Stimulated activated CD4-positive, alpha-beta T cell treated with anti-CD3 and anti-CD28 coated beads, TNF-alpha, amount 100 ng/mL, for 4 hours (primary cell): ENCODE measurements at places on chromosomes 6 and 20.

GRCh38 chr6:45969026-45969425 is 46.6 kb downstream of the CLIC5 start:
- DNase-seq, result no peak

DNA sequence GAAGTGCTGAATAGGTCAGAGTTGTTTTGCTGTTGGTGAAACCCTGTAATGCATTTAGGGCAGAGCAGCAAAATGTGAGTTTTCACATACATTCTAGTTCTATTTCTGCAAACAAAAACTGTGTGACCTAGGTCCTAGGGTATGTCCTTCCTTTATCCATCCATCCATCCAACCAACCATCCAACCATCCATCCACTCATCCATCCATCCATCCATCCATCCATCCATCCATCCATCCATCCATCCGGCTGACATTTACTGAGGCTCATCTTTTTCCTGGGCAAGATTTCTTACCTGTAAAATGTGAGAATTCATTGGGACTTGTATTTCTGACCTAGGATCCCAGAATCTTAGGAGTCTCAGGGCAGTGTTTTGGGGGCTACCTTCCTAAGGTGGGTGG is 14.5 kb downstream of the PNPLA1 start:
- no peak for DNase-seq

DNA sequence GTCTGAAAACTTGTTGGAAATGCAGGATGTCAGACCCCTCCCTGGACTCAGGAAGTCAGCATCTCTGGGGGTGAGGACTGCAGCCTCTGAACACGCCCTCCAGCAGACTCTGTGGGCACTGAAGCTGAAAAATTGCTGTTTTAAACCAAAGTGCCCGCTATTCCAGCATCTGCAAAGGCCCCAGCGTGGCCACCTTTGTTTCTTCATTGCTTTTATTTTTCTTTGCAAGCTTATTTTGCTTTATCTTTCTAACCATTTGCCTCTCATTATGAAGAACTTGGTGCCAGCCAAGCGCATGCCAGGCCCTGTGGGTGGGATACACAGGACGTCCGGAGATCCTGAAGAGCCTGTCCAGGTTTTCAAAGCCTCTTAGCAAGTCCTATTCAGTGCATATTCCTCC is 203.9 kb upstream of the CST7 start:
- no peak for DNase-seq

GRCh38 chr6:11822346-11822745 is 43.7 kb upstream of the ADTRP start:
- DNase-seq, result no peak

DNA sequence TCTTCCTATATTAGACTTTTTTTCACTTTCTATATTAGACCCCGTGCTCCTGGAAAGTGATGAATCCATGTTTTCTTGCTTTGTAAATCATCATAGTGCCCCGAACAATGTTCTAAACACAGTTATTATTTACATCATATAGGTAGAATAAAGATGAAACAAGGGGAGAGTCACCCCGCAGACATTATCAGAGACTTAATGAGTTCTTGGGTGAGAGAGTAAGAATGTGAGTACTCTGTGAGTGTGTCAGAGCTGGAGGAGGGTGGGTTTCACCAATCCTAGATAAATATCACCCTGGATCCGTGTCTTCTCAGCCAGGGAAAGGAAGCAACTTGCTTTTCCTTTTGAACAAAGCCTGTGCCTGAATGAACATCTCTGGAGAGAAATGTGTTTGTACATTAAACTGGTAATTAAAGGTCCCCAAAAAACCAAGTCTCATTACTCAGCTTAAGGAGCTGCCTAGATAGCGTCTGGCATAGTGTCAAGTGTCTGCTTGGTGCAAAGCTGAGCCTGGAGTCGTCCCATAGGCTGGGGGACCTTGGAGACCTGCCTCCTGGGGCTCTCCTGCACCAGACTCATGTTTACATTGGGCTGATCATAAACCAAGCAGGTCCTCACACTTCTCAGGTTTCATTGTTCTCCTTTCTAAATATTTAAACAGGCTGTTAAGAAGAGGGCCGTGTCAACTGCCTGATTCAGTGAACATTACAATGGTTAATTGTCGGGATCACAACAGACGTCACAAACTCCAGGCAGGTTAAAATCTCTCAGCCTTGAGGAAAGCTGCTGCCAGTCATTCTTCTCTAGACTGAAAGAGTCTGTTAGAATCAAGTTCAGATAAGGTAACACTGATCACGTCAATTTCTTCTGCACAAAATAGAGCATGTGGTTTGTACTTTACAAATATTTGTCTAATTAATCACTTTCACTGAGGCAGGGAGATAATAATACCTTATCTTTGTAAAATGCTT is 179.7 kb upstream of the MYLIP start:
- DNase-seq, result no peak

DNA sequence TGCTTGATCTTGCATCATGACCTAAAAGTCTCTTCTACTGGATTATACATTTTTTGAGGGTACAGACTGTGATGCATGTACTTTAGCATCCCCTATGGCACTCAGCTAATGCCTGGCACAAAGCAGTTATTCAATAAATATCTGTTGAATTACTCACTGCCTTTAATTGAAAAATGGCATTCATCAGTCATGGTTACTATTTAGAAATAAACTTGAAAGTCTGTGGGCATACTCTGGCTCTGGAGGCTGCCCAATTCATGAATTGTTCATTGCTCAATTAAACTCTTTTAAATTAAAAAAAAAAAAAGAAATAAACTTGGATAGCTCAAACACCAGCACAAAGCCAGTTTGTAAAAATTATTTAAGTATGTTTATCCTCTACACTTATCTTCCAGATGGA is 40.0 kb downstream of the HEBP2 start:
- no peak for DNase-seq

GRCh38 chr20:3887876-3888620 is 1.1 kb upstream of the PANK2 start:
- no peak for DNase-seq

DNA sequence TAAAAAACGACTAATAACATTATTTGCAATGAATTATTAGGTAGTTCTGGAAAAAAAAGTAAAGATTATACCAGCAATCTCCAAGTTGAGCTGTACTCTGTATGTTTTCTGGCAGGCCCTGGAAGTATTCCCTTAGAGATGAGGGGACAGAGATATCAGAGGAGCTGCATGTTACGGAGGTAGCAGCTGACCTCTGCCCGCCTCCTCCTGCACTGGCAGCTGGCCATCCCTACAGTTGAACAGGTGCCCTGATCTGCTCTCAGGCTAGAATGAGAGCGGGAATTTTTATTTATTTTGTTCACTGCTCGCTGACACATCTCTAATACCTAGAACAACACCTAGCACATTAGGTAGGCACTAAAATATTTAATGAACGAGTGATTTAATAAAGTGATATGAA is 23.1 kb downstream of the FBXL4 start:
- no peak for DNase-seq

DNA sequence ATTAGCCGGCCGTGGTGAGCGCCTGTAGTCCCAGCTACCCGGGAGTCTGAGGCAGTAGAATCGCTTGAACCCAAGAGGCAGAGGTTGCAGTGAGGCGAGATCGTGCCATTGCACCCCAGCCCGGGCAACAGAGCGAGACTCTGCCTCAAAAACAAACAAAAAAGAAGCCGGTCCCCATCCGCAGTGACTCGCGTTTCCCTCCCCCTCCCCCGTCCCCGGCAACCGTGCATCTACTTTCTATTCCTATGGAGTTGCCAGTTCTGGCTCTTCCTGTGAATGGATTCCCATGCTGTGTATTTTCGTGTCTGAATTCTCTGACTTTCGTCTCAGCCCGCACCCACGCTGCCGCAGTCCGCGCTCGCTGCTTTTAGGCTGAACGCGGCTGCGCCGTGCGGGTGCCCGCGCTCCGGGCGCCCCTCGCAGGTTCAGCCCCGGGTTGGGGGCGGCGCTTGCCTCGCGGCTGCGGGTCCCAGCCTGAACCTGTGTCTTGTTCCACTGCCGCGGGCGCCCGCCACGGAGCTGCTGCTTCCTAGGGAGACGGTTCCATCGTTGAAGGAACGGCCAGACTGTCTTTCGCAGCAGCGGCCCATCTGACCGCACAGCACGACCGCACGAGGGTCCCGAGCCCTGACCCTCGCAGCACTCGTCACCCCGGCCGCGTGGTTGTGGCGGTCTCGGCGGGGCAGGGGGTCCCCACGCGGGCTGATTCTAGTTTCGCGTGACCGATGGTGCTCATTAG is 1.1 kb upstream of the MRGBP start:
- DNase-seq, result peak; percentile 42

DNA sequence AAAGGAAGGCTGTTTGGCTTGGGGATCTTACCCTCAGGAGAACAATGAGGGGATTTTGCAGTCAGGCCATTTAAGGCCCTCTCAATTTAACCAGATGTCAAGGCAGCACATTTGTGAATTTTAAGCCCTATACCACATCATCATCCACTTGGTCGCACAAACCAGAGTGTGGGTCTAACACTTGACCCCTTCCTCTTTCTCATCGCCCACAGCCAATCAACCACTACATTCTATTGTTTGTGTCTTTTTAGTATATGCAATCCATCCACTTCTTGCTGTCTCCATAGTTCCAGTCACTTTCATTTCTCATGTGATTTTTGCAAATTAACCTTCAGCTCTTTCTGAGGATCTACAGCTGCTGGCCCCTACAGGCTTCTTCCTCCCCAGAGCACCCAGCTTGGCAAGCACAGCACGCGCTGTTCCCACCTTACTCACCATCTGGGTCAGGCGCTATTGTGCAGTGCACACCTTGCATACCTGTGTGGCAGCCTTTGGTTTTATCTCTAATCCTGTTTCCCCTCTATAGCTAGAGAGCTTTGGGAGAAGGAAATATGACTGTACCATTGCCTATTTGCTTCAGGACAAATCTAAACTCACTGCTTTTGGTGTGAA is 32.3 kb upstream of the CD83 start:
- no peak for DNase-seq

GRCh38 chr6:52394251-52394666 is 25.9 kb upstream of the EFHC1 start:
- DNase-seq, result no peak

GRCh38 chr6:84417260-84417659 is 189.8 kb upstream of the CEP162 start:
- no peak for DNase-seq

DNA sequence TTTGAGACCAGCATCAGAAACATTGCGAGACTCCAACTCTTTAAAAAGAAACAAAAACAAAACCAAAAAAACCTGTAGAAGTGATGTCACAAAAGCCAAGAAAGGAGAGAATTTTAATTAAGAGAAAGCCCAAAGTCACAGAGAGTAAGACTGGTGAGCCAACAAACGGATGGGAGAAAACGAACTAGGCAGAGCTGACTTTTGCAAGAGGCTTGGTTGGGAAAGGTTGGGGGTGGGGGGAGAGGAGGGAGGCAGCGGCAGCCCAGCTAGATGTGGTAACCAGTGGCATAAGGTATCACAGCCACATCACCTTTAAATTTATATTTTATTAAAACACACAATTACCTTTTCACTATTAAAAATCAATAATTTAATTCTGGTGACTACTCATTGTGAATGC is 23.5 kb downstream of the NOL7 start:
- DNase-seq, result no peak

DNA sequence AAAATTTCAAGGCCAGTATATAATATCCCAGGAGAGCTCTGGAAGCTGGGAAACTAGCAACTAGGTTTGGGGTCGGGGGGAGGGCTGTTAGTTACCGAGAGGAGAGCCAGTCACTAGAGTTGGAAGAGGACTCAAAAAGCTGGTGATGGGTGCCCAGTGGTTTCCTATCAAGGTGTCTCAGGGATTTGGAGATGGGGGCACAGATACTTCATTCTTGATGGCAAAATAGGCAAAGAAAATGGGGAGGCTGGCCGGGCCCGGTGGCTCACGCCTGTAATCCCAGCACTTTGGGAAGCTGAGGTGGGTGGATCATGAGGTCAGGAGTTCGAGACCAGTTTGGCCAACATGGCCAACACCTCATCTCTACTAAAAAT is 805 bp downstream of the PHF1 start:
- DNase-seq, result no peak

DNA sequence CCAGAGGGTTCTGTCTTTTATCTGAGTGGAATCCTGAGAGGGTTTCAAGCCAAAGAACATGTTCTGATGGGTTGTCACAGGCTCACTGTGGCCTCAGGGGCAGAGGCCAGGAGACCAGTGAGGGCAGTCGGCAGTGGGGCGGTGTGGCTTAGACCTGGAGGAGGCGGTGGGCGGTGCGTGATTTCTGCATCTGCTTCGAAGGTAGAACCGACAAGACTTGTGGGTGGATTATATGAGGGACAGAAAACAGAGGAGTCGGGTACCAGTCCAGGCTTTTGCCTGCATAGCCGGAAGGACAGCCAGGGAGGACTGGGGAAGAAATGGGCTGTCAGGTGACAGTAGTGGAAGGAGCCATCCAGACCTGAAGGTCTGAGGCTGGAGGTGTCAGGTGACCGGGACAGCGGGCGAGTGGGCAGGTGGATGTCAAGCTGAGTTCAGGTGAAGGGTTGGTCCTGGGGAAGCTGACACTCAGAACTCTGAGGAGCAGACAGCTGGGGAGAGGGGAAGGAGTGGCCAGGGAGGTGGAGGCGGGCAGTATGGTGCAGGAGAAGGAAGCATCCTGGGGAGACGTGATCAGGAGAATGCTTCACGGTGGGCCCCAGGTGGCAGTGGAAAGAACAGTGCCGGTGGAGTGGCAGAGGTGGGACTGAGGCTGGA is 3.1 kb downstream of the CTSZ start:
- DNase-seq, result no peak

- no peak for DNase-seq
Observed at GRCh38 chr6:18153311-18153703, 1.6 kb downstream of the TPMT start.

DNA sequence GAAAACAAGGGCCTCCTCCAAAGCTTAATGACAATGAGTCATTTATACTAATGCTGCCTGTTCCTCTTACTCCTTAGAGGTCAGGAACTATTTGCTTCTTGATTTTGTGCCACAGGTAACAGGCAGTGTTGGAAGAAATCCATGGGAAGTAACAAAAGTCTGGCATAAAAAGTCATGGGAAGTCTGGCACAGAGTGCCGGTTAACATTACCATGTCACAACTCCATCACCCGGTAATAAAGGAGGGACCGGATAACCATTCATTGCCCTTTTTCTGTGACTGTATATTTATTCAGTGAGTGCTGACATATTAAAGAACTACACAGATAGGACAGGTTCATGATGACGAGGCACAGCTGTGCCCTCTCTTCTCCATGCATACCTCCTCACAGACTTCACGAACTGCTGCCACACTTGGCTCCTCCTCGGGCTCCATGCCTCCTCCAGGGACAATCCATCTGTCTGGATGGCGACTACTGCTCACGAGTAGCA is 50.9 kb downstream of the NUDT3 start:
- no peak for DNase-seq

DNA sequence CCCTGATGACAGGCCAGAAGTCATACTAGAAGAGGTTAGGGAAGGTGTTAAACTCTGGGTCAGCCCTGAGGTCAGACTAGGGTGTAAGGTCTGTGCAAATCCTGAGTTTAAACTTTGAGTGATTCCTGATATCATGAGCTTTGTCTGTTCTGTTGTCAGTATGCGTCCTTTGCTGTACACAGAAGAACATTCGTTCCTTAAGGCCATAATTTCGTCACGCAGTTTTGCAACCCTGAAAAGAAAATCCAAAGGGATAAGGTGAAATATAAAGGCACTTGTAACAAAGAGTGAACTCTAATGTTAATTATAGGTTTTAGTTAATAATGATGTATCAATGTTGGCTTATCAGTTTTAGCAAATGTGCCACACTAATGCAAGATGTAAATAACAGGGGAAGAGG is 2.3 kb downstream of the DST start:
- no peak for DNase-seq

GRCh38 chr6:7050004-7050403 is 57.8 kb upstream of the RREB1 start:
- no peak for DNase-seq
